ENCODE measurements at places on chromosomes 7 and 10. TPM values are rescaled to one million over a fixed set of nuclear protein-coding genes. Genes with fewer than 3 reads are reported as not detected.

The PPP1R17 gene
- not detected for total RNA-seq

The AS3MT gene
- 3.5 TPM for total RNA-seq

The GRM3 gene
- not detected for total RNA-seq

The TBX20 gene
- total RNA-seq = not detected

The TOMM7 gene
- 673 TPM for total RNA-seq

The MKI67 gene
- total RNA-seq = 0.82 TPM

The RNLS gene
- 21.9 TPM for total RNA-seq

The GIMAP8 gene
- 2.1 TPM for total RNA-seq

The DHX32 gene
- total RNA-seq = 36.5 TPM

The MYO3A gene
- 0.18 TPM for total RNA-seq

The CABCOCO1 gene
- 1.1 TPM for total RNA-seq

The NPFFR1 gene
- total RNA-seq = 0.15 TPM

The PODXL gene
- total RNA-seq = 85.1 TPM

The AKR1E2 gene
- total RNA-seq = 8.1 TPM

The BICC1 gene
- 29.2 TPM for total RNA-seq

The INTS15 gene
- 32.5 TPM for total RNA-seq

The PLAC9 gene
- total RNA-seq = 14.9 TPM

The OR9A2 gene
- 0.22 TPM for total RNA-seq

The CCDC201 gene
- not detected for total RNA-seq

The GNGT1 gene
- 0.68 TPM for total RNA-seq

The CNPY1 gene
- not detected for total RNA-seq

The FAM170B gene
- not detected for total RNA-seq

The MUC12 gene
- total RNA-seq = 0.62 TPM

The STEAP1 gene
- 8.4 TPM for total RNA-seq

The LRRD1 gene
- 0.60 TPM for total RNA-seq

The OR13A1 gene
- total RNA-seq = 0.15 TPM

The KEL gene
- 0.83 TPM for total RNA-seq

The NHLRC2 gene
- 43.8 TPM for total RNA-seq

The CHN2 gene
- total RNA-seq = 22.9 TPM

The PLPP4 gene
- not detected for total RNA-seq

The UNCX gene
- total RNA-seq = not detected

The MRPS33 gene
- total RNA-seq = 52.1 TPM

The DYNC1I1 gene
- total RNA-seq = 8.4 TPM

The RBP4 gene
- not detected for total RNA-seq

The TMEM72 gene
- not detected for total RNA-seq

The CYP2E1 gene
- 0.83 TPM for total RNA-seq

The NRG3 gene
- total RNA-seq = 4.5 TPM

The CDK5 gene
- total RNA-seq = 3.8 TPM

The WASL gene
- total RNA-seq = 45.0 TPM

The CAMK2B gene
- not detected for total RNA-seq

The AMZ1 gene
- total RNA-seq = 2.6 TPM

The TUBAL3 gene
- total RNA-seq = not detected

The ZMIZ1 gene
- 86.3 TPM for total RNA-seq

The PRPS1L1 gene
- total RNA-seq = not detected

The BAIAP2L1 gene
- 1.2 TPM for total RNA-seq

The EDRF1 gene
- total RNA-seq = 29.0 TPM

The SHTN1 gene
- 20.3 TPM for total RNA-seq

Data from ovary (tissue), 10 donors.